ENCODE measurements at places on chromosomes 1 and 21.

GRCh38 chr1:161059293-161059692 lies 10.4 kb downstream of the ARHGAP30 start:
- no peak for DNase-seq

GRCh38 chr1:2311184-2312032 lies 79.9 kb downstream of the MORN1 start:
- DNase-seq = peak; percentile 76

- DNase-seq = peak; percentile 67
These were observed 24.0 kb upstream of the CDK18 start for GRCh38 chr1:205480349-205480985.

DNA sequence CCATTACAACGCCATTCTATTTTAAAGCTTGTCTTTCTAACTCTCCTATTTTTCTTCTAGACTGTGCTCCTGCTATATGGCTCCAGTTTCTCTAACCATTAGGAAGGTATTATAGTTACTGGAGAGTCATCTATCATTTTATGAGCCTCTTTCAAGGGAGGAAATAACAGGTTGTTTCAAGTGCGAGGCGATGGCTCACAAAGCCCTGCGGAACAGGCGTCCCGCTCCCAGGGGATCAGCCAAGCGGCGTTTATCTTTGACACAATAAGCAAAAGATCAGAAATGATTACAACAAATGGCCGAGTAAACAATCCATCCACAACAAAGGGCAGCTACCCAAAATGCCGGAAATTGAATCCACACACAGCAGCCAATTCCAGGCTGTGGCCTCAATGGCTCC lies 249.5 kb upstream of the POU3F1 start:
- DNase-seq = no peak

DNA sequence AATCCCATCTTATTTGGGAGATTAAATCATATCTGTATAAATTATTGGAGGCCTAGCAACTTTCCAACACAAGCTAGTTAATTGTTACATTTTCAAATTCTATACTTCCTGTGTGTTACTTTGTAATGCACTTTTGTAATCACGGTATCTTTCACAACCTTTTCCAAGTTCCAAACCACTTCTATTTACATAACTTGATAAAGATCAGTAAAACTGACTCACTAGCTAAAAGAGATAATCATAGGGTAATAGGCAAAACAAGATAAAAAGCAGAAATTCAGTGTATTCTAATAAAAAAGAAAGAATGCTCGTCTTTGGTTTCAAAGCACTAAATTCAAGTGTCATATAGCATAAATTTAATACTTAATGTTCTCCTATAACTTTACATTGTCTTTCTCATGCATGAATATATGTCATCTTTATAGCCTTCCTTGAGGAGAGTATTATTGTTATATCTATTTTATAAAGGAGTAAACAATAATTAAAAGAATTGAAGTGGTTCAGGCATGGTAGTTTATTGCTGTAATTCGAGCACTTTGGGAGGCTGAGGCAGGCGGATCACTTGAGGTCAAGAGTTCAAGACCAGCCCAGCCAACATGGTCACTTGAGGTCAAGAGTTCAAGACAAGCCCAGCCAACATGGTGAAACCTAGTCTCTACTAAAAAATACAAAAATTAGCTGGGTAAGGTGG lies 66.4 kb downstream of the RGS13 start:
- no peak for DNase-seq

GRCh38 chr1:41005876-41006275 lies 15.6 kb downstream of the SLFNL1 start:
- DNase-seq = no peak

DNA sequence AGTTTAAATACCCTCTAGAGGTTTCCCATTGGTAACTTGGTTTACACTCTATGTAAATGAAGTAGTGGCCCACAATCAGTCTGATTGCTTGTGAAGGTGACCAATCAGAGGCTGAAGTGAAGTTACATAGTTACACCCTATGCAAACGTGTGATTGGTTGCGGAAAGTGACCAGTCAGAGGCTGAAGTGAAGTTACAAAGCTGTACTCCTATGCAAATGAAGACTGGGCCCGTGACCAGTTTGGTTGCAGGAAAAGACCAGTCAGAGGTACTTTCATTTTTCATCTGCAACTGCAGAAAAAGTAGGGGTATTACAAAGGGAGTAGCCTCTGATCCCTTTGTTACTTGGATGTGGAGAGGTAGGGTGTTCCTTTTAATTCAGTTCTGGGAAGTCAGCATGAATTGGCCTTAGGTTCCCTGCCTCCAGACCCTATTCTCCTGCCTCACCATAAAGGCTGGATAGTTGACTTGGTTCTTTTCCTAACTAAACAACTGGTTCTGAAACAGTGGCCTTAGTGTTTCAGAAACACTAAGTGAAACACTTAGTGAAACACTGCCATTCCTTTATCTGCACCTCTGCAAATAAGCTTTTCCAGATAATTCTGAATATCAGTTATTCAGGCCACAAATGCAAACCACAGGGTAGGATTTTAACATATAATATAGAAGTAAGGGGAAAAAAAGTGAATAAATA lies 39.3 kb downstream of the MAGI3 start:
- DNase-seq = peak; percentile 12

GRCh38 chr1:168766568-168766967 lies 37.6 kb upstream of the DPT start:
- no peak for DNase-seq

DNA sequence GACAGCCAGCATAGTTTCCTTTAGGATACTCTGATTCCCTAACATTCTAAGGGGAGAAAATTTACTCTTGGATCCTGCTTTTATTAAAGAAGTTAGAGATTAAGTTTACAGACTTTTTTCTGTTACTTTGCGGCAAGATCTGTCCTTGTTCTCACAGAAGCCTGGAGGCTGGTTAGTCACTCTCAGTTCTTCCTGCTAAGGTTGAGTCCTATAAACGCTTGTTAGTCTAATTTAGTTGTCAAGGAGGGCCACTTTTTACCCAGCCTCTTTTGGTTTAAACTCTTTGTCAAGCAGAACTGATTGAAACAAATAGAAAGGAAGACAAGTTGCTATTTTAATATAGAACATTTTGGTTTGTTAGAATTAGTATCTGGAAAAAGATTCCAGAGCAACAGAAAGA lies 89.7 kb downstream of the C21orf91 start:
- DNase-seq = no peak

GRCh38 chr1:161071886-161072371 lies 2.2 kb upstream of the ARHGAP30 start:
- peak; percentile 67 for DNase-seq

- peak; percentile 61 for DNase-seq
These were observed 27.2 kb downstream of the MCOLN2 start for GRCh38 chr1:84969489-84970250.

- no peak for DNase-seq
These were observed 82.4 kb downstream of the OBSCN start for GRCh38 chr1:228289996-228290881.

DNA sequence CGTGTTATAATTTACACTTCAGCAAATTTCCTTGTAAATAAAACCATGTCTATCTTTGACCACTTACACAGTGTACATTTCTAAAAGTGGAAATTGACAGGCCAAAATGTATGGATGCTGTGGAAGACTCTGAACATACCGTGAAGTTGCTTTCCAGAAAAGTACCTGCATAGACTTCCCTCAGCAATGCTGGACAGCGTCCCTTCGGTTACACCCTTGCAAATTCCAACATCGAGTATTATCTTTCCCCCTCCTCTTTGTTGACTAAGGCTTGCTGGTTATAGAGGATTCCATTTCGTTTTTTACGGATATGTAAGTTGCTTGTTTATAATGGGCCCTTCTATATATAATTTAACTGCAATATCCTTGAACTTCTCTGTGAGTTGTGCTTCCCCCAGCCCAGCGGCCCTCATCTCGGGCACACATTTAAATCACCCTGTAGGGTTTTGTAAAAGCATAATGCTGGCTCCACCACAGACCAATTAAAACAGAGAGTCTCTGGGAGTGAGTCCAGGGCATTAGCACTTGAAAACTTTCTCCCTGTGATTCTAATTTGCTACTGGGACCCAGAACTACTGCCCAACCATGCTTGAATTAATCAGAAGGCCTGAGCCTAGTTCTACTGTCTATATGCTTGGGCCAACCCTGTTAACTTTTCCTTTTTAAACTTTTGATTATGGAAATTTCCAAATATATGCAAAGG lies 230.3 kb downstream of the GRIK3 start:
- DNase-seq = no peak

GRCh38 chr1:27299385-27300271 lies 22.3 kb upstream of the TMEM222 start:
- DNase-seq = no peak

GRCh38 chr1:187067160-187067559 lies 238.4 kb downstream of the PLA2G4A start:
- no peak for DNase-seq

GRCh38 chr1:111604931-111605330 lies 14.7 kb upstream of the RAP1A start:
- DNase-seq = no peak

DNA sequence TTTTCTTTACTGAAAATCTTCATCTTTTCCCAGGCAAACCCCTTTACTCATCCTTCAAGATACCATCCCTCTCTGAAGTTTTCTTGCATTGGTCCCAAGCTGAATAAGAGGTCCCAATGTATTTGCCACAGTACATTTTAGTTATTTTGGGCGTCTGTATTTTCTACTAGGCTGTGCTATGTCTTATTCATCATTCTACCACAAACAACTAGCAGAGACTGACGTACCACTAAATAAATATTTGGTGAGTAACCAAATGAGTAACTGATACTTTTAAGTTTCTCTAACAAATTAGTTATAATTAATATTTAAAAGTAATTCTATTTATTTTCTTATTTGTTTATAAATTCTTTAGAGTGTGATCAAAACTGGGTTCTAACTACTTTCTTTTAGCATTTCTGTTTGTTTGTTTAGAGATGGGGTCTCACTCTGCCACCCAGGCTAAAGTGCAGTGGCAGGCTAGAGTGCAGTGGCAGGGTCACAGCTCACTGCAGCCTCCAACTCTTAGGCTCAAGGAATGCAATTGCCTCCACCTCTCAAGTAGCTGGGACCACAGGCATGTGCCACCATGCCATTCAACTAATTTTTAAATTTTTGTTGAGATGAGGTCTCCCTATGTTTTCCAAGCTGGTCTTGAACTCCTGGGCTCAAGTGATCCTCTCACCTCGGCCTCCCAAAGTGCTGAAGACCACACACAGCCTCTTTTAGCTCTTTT lies 33.1 kb downstream of the NDC1 start:
- DNase-seq = no peak

DNA sequence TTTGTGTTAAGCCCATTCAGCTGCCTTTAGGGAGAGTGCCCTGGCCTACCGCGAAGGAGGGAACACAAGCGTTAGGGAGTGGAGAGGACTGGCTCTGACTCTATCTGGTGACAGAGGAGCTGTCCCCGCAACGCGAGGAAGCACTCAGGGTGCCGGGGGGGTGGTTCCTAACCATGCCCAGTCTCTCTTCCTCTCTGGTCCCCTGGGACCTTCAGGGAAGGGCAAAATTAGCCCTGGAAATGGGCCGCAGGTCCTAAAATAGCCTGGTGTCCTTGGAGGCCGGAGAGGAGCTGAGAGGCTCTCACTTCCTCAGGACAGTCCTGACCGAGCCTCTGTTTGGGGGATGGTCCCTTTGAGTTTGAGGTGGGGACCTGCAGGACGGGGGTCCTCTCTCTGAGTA lies 5.8 kb downstream of the SLC45A1 start:
- no peak for DNase-seq

DNA sequence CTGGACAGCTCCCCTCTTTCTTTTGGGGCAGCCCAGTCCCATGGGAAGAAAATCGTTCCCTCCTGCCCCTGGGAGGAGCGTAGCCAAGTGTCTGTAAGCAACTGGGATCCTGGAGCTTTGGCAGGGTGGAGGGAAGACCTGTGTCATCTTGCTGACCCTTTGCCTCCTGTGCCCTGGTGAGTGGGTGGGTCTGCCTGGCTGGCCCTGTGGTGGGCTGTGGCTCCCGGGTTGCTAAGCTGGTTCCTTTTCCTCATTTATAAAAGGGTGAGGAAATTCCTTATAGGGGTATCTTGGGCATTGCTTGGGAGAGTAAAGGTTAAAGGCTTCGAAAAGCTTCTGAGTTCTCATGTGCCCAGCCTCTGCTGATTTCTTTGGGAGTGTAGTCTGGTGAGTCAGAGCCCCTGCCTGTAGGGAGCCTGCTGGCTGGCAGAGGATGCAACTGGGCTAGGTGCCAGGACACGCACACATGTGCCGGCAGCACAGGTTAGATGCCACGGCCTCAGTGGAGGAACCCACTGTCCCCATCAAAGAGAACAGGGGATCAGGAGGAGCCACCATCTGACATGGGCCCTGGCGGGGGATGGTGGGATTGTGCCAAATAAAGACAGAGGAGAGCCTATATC lies 85.2 kb downstream of the ARHGEF10L start:
- no peak for DNase-seq

DNA sequence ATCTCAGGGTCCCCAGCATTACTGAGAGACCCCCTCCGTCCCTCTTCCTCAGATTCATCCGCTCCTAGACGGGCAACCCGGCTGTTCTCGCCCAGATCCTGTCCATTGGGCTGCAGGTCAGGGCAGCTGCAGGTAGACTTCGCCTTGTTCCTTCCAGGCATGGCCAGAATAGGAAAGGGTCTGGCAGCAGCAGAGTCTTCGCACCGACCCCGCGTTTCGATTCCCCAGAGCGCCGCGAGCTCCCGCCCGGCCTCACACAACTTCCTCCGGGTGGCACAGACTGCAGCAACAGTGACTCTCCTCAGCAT lies 265 bp downstream of the NRDC start:
- no peak for DNase-seq

GRCh38 chr1:204459706-204460105 lies 34.9 kb downstream of the PIK3C2B start:
- no peak for DNase-seq

- no peak for DNase-seq
These were observed 109.8 kb upstream of the COL6A1 start for GRCh38 chr21:45871616-45872236.

DNA sequence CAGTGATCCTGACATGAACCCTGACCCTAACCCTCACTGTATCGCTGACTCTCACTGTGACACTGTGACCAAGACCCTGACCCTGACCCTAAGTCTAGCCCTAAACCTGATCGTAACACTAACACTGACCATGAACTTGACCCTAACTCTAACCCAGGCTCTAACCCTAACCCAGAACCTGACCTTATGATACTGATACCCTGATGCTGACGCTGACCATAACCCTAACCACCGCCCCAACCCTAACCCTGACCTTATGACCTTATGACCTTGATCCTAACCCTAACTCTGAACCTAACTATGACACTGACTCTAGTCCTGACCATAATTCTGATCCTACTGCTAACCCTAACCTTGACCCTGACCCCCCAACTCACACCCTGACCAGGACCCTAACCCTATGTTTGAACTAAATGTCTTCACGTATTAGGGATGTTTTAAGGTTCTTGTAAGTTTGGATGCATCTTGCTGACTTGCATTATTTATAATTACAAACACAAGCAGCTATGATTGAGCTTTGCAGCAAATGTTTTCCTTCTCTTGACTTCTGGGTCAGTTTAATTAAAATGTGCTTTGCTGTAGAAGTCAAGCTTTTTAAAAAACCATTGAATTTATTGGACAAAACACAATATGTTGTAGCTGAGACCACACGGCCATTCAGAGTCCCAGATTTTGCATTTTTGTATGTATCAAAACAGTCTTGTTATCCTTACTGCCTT lies 23.9 kb upstream of the PRSS38 start:
- DNase-seq = no peak

- DNase-seq = no peak
These were observed 170.7 kb upstream of the IRF2BP2 start for GRCh38 chr1:234780531-234781162.
